ENCODE measurements at places on chromosomes 1 and 21. TPM values are rescaled to one million over a fixed set of nuclear protein-coding genes. Genes with fewer than 3 reads are reported as not detected.

ZNF593OS gene
- not detected for total RNA-seq

OR2AK2 gene
- total RNA-seq = not detected

FCAMR gene
- total RNA-seq = not detected

MANEAL gene
- 1.6 TPM for total RNA-seq

Measured in bladder microvascular endothelial cell (primary cell).